NCI-H2107 (cell line): ENCODE measurements at places on chromosomes 13 and 19.
A peak's percentile ranks its signal among the peaks of the same experiment; 100 is the strongest.

DNA sequence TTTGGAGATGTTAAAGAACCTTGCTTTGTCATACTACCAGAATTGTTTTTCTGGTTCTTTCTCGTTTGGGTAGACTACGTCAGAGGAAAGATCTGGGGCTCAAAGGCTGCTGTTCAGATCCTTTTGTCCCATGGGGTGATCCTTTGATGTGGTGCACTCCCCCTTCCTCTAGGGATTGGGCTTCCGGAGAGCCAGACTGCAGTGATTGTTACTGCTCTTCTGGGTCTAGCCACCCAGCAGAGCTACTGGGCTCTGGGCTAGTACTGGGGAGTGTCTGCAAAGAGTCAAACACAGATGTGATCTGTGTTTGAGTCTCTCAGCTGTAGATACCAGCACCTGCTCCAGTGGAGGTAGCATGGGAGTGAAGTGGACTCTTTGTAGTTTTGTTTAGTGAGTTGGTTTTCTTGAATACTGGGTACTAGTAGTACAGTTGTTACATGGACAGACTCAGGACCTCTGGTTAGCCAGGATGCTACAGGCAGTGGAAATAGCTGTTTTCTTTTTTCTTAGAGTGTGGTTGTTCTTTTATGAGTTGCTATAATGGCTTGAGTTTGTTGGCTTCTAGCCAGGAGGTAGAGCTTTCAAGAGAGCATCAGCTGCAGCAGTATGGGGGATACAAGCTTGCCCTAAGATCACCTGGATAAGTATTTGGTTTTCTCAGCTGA lies 34.4 kb downstream of the DNAJC15 start:
- no peak for DNase-seq

GRCh38 chr19:3690551-3691371 lies 9.5 kb downstream of the PIP5K1C start:
- no peak for DNase-seq

DNA sequence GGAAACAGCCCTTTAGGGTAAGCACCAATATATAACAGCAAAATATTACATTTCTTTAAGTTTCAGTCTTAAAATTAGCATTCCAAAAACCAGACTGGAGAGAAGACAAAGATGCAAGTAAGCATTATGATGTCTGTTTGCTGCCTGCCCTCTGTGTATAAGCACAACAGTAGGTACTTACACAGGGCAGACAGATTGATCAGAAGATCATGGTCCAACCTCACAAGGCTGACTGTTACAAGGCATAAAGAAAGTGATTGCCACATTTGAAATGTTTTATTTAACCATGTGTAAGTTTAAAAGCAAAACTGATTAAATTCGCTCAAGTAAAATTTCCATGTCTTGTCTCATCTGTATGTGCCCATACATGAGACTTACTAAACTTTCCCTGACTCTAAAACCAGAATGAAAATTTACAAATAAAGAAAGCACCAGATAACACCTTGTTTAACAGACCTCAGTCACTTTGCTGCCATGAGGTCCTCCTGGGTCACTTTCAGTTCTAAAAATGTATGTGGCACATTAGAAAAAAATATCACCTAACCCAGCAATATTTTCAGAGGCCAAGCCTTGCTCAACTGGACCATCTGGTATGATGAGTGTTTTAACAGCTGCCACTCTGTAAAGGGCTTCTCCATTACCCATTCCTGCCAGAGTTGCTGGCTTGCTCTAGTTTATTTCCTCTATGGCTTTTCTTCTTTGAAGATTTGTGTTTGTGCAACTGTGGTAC lies 297.0 kb downstream of the RBM26 start:
- peak; percentile 10 for DNase-seq

GRCh38 chr19:6501740-6502648 lies at the start of gene TUBB4A:
TSS of gene TUBB4A (minus strand) at chr19:6502309. CDS start at chr19:6502212, 97 bp downstream.
- no peak for DNase-seq

- no peak for DNase-seq
Measured at GRCh38 chr13:113735194-113735593, 23.8 kb upstream of the TMEM255B start.

DNA sequence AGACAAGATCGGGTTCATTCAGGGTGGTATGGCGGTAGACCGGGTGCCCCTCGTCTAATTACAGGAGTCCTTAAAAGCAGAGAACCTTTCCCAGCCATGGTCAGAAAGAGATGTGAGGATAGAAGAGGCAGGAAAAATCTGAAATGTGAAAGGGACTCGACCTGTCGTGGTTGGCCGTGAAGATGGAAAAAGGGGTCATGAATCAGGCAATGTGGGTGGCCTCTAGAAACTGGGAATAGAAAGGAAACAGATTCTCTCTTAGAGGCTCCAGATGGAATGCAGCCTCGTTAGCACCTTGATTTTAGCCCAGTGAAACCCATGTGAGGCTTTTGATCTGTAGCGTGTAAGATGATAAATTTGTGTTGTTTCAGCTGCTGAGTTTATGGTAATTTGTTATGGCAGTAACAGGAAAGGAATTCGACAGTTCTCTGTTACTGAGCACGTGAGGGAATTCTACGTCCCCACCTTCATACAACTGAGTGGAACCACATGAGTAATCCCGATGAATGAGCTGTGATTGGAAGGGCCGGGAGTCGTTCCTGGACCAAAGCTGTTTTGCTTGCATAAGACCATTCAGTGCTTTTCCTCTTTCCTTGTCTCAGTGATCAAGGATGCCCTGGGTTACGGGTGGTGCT lies 11.0 kb upstream of the CA11 start:
- no peak for DNase-seq

DNA sequence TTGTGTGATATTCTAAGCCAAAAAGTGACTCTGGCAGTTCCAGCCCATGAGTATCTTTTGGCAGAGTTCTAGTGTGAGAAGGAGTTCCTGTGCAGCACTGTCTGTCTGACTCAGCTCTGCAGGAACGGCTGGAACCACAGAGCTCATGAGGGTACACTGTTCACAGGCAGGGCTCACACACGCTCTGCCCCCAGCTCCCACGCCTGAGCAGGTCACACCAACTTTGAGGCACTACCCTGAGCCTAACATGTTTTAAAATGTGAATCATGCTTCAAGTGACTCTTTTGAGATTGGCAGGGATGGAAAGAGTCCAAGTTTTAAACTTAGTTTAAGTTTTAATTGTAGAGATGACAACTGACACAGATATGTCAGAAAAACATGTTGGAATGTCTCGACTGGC lies 1203.3 kb downstream of the UQCRFS1 start:
- DNase-seq: no peak

DNA sequence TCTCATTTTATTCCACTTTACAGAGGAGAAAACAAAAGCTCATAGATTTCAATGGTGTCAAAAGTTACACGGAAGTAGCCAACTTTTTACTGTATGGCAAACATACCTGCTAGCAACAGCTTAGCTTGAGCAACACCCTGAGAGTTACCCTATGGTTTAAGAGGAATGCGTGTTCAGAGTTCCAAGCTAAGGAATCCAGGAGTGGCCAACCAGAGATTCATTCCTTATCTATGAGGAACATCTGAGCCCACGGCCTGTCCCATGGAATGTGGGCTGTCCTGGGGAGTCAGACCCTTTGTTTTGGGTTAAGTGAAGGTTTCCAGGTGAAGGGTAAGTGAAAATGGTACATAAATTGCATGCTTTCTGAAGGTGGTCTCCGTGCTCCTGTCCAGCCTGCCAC lies 67.5 kb downstream of the STARD13 start:
- no peak for DNase-seq

DNA sequence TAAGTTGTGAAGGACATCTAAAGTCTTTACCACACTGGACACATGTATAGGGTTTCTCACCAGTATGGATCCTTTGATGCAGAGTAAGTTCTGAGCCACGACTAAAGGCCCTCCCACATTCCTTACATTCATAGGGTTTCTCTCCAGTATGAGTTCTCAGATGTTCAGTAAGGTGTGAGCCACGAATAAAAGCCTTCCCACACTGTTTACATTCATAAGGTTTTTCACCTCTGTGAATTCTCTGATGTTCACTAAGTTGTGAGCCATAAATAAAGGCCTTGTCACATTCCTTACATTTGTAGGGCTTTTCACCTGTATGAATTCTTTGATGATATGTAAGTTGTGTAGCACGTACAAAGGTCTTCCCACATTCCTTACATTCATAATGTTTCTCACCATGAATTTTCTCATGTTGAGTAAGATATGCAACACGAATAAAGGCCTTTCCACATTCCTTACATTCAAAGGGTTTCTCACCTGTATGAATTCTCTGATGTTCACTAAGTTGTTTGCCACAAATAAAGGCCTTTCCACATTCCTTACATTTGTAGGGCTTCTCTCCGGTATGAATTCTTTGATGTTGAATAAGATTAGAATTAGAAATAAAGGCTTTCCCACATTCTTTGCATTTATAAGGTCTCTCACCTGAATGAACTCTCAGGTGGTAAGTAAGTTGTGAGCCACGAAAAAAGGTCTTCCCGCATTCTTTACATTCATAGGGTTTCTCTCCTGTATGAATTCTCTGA lies 29.8 kb downstream of the ZNF571 start:
- DNase-seq: no peak

DNA sequence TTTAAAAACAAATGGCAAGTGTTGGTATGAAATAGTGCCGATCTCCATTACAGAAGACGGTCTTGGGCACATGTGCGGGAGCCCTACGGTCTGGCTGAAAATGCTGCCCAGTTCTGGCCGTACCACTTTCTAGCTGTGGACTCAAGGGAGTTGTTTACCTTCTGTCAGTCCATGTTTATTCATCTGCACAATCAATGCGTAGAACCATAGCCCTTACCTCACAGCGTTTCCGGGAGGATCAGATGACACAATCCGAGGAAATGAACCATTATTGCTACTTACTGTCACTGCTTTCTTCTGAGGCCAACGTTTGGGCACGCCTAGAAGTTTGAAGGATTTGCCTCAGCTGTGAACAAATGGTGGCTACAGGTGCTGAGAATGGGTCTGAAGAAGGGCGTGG lies 31.2 kb downstream of the GADD45B start:
- no peak for DNase-seq

DNA sequence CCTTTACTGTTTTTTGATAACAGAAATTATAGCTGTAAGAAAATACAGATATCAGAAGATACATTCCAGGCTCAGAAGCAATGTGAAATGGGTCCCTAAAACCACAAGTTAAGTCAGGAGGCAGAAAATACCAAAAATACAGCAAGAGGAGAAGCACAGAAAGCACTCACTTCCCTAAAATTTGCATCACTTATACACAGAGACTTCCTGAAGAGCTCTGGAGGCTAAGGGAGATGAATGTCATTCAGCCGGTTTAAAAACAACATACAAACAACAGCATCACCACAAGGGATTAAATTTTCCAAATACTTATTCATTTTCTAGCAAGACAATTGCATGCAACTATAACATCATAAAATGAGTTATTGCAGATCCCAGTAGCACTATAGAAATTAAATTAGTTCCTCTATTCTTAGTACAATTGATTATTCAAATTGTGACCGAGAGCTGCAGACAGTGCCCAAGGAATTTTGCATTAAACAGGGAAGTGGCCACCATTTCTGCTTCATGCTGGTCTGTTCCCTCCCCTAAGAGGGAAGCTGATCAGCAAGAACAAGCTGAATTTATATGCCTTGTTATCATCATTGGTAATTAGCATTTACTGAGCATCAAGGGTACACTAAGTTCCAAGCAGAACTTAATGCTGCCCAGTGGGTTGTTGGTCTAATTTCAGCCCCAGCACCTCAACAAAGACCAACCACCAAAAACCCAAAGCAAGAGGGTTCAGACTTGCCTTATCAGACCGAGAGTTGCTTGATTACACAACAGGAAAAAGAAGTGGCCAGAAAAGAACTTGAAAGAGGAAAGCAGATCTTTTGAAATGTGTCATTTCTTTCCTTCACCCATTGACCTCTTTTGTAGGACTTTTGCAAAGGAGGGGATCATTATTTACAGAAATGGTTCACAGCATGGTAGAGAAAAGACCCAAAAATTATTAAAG lies 140.7 kb downstream of the KCTD12 start:
- no peak for DNase-seq

GRCh38 chr19:57068921-57069697 lies 50.7 kb upstream of the USP29 start:
- no peak for DNase-seq

DNA sequence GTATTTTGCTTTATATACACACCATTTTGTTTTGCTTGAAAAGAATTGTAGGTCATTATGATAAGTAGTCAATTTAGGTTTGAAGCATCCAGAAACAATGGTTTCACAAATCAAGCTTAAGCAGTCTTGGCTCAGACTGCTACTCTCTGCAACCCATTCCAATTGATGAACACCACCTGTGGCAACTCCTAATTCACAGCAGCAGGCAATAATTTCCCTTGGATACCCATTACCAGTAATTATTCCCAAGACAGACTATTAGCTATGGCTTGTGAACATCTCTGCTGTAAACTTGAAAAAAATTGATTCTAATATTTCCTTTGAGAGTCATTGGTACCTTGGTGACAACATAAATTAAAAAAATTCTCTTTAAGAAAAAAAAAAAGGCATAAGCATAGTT lies 299.3 kb upstream of the SLITRK6 start:
- no peak for DNase-seq

- no peak for DNase-seq
Measured at GRCh38 chr13:75250526-75251178, 231.3 kb downstream of the TBC1D4 start.

DNA sequence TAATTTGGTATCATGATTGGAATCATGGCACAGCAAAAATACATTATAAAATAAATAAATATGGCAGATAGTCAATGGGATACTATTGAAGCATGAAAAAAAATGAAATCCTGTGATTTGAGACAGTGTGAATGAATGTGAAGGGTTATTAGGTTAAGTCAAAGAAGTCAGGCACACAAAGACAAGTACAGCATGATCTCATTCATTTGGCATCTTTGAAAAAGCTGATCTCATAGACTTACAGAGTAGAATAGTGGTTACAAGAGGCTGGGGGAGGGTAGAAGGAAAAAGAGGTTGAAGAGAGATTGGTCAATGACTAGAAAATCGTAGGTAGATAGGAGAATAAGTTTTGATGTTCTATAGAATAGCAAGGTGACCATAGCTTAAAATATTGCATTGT lies 295.1 kb upstream of the SLITRK5 start:
- no peak for DNase-seq

- DNase-seq: no peak
Measured at GRCh38 chr13:59665732-59666131, 498.0 kb downstream of the DIAPH3 start.
